Activated CD8-positive, alpha-beta memory T cell treated with anti-CD3 and anti-CD28 coated beads for 4 hours (primary cell): ENCODE measurements at places on chromosomes 3 and 15.

GRCh38 chr3:179149406-179149867 lies 1.3 kb downstream of the PIK3CA start:
- DNase-seq = no peak

GRCh38 chr3:108826309-108827187 lies 4.0 kb downstream of the TRAT1 start:
- no peak for DNase-seq

- no peak for DNase-seq
These were observed 419.3 kb downstream of the EPHB1 start for GRCh38 chr3:135214400-135214799.

GRCh38 chr3:133445108-133445507 lies 45.3 kb downstream of the BFSP2 start:
- DNase-seq = no peak

GRCh38 chr15:40238532-40239403 lies at the start of gene PAK6:
Gene PAK6, plus strand, starts transcription at chr15:40239063. Its CDS starts 25,723 bp downstream, at chr15:40264786.
- DNase-seq = no peak

- DNase-seq = no peak
These were observed 162.5 kb upstream of the BHLHE40 start for GRCh38 chr3:4816718-4817117.

DNA sequence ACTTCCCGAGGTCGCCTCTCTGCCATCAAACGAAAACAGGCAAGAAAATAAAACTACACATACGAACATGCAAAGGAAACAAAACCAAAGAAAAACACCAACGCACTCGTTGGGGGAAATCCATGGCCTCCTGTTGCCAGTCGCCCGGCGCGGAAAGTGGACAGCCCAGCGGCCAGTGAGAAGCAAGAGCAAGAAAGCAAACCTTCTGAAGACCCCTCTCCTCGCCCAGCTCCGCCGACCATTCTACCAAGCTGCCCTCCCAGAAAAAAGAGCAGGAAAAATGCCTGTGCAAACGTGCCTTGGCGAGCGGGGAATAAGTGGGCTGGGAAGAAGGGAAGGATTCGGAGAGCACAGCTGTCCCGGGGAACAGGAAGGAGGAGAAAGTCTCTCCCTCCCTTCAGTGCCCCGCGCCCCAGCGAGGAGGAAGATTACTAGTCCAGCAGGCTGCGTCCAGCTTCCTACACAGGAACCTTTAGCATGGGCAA lies 802 bp upstream of the NECTIN3 start:
- no peak for DNase-seq

GRCh38 chr3:158753854-158754253 lies 21.6 kb upstream of the RARRES1 start:
- no peak for DNase-seq

DNA sequence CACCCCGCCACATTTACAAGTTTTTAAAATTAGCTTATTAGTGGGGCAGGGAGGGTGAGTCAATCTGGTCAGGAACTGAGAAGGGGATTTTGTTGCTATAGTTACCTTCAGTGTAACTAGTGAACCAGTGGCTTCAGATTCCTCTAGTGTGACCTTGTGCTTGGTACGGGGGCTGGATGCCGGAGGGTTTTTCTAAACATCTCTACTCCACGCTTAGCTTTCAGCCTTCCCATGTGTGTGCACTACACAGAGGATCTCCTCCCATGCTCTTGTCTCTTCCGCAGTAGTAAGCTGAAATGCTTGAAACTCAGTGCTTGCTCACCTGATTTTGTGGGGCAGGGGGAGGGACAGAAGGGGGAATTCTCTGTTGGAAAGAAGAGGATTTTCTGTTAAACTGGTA lies 67.9 kb upstream of the AKAP13 start:
- no peak for DNase-seq

GRCh38 chr3:73432023-73432705 lies 192.6 kb downstream of the PDZRN3 start:
- DNase-seq = no peak

DNA sequence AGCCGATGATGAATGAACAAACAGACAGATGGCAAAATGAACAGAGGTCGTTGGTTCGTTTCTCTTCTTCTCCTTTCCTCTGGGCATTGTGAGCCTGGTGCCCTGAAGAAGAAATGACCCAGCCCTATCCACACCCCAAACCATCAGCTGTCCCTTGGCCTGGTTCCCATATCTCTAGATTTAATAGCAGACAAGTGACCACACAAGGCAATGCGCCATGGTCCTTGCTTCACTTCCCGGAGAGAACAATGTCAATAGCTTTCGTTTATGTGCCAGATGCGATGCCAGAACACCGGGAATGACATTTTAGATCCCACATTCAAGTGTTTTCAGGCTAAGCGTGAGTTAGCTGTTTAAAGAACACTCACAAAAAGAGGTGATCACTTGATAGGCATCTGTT lies 17.7 kb downstream of the POC1A start:
- DNase-seq = no peak

- no peak for DNase-seq
These were observed 23.9 kb upstream of the CEP152 start for GRCh38 chr15:48834756-48835155.

DNA sequence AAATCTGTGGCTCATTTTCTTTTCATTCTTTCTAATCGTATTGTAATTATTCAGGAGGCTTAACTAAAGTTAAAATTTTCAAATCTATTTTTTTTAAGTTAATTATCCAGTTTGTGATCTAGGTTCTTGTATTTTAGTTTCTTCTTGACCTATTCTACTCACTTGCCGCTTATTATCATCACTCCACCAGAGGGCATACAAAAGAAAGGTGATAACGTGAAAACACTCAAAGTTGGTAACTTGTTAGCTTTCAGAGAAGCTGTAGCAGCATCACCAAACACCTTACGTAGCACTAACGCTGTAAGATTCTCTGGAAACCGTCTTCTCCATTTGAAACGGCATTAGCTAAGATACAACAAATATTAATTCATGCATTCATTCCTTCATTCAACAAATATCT lies 4.8 kb downstream of the GNB4 start:
- DNase-seq = no peak

DNA sequence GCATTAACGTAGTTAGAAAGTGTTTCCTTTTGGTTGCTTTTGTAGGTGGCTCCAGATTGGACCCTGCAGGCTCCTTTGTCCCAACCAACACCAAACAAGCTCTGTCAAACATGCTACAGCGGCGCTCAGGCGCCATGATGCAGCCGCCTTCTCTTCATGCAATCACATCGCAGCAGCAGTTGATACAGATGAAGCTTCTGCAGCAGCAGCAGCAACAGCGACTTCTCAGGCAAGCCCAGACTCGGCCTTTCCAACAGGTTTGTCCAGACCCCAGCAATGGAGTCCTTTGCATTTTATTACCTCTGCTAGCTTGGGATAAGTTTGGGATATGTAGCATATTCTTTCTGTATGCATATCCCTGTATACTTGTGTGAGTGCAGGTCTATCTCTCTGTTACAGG lies 10.1 kb upstream of the P2RY12 start:
- DNase-seq = no peak

- no peak for DNase-seq
These were observed 42.5 kb downstream of the MYLK start for GRCh38 chr3:123841476-123842238.
